Type B pancreatic cell (in vitro differentiated cells): ENCODE measurements at places on chromosomes 12 and 14. TPM values are rescaled to one million over a fixed set of nuclear protein-coding genes. Genes with fewer than 3 reads are reported as not detected.

- DNase-seq = no peak
Measured at GRCh38 chr14:44297437-44297836, 209.6 kb downstream of the FSCB start.

- DNase-seq = no peak
Measured at GRCh38 chr12:15074351-15074750, 101.5 kb downstream of the PDE6H start.

The CLEC12A gene
- total RNA-seq = 0.50 and 0.65 TPM in 2 replicates

The COA8 gene
- 39.8 and 42.5 TPM in 2 replicates for total RNA-seq
